ENCODE measurements at places on chromosomes 12 and 14.

DNA sequence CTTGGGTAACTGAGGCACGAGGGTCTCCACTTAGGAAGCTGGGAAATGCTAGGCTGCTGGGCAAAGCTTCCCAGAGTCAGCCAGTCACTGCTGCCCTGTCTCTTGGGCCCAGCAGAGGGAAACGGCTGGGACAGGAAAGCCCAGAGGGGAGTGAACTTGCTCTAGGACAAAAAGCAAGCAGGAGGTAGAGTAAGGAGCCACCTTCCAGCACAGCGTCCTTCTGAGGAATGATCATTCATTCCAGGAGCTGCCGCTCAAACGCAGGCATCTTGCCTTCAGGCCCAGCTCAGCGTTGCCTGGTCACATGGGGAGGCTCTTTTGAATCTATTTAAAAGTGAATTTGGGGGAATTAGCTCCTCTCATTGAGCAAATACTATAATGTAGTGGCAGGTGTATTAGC, 118.6 kb downstream of the CRACR2A start:
- H3K4me3 ChIP-seq, result no peak overlapping the region
- H3K4me1 ChIP-seq, result no peaks in the 10 kb centered on the region

DNA sequence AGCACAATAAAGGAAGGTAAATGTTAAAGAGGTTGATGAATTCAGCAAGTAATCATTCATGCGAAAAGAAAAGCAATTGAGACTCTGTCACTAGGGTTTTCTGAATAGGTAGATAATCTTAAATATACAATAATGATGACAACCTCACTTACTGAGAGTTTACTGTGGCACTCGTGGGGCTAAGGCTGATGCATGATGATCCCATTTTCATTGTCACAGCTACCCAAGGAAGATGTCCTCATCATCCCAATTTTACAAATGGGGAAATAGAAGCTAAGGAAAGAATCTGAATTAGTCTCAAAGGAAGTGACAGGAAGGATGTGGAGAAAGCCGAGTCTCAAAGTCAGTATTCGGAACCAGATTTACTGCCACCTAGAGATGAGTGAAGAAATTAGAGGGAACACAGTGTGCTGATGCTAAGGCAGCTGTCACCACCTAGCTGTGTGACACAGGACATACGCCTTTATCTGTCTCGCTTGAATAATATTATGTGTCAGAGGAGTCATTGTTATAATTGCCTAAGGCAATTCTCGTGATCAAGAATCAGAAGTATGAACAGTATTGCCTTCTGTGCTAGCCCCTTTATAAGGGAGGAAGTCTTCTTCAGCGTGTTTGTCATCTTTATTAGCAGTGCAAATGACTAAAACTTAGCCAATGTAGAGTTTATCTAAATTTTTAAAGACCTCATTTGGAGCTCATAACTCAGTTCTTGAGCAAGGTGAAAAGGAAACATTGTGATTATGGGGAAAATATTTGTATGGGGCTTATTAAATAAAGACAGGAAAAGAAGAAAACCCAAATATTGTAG, 63.2 kb downstream of the ERGIC2 start:
- no peak overlapping the region for H3K27ac ChIP-seq
- no peaks in the 10 kb centered on the region for H3K36me3 ChIP-seq
- H3K4me1 ChIP-seq, result peaks cover 15% of the 10 kb centered on the region
- DNase-seq, result no peak
- H3K4me3 ChIP-seq, result no peak overlapping the region
- H3K27me3 ChIP-seq, result no peaks in the 10 kb centered on the region

- no peak overlapping the region for H3K4me3 ChIP-seq
- DNase-seq, result no peak
Measured at GRCh38 chr12:2785017-2785416, 9.8 kb upstream of the FKBP4 start.

DNA sequence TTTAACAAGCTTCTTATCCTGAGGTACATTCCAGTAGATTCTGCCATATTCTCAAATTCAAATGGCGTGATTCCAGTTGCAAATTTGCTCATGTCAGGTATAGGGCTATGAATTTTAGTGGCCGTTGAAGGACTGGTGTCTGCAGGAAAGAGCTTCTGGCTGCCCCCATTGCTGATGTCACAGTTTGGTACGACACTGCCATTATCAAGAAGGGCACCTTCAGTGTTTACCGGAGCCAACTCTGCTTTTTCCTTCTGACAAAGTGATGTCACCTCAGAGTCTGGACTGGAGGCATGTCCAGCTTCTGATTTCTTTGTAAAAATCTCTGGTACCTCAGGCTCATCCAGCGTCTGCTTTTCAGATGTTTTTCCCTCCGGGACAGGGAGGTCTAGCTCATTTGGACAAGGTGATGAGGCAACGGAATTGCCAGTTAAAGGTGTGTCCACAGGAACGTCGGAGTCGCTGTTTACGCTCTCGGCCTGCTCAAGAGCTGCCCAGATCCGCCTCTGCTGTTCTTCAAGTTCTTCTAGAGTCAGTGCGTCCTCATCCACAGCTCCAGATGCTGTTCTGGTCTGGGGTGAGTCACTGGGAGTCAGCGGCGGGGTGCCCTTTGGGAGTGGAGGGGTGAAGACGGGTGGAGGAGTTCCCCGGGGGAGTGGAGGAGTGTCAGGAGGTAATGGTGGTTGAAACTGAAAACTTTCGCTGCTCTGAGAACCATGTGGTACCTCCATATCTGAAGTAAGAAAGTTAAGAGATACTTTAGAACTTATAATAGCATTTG, 27.0 kb downstream of the ZCCHC8 start:
- H3K27me3 ChIP-seq, result no peaks in the 10 kb centered on the region
- no peak overlapping the region for H3K27ac ChIP-seq
- no peak overlapping the region for H3K4me3 ChIP-seq
